Muscle of arm (tissue), 14 donors: ENCODE measurements at places on chromosomes 16 and 17. TPM values are rescaled to one million over a fixed set of nuclear protein-coding genes. Genes with fewer than 3 reads are reported as not detected.

DNA sequence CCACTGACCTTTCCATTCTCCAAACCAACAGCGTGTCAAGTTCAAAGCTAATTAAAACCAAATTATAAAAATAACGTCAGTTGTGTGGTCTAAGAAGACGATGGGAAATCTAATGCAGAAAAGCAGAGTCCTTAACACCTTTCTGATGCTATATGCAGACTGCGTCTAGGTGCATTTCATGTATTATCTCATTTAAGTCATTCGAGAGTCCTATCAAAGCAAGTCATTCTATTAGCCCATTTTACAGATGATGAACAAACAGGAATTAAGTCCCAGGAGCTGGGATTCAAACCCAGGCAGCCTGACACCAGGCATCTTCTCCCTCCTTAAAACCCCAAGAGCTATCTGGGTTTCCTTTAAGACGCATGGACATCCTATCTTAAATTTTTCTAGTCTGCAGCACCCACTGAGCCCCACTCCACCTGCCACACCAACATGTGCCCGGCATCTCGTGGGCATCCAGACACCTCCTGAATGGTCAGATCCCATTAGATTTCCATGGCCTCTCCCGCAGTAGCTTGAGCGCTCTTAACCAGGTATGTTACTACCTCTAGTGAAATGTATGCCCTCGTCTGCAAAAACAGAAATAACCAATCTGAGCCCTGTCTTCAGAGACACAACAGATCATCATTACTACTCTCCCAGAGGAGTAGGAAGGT is 115.1 kb downstream of the ZFHX3 start:
- no peak for DNase-seq

- DNase-seq, result no peak
Measured at GRCh38 chr17:59327121-59327980, 4.1 kb upstream of the YPEL2 start.

- no peak for DNase-seq
Measured at GRCh38 chr16:72829846-72830775, 217.8 kb downstream of the ZFHX3 start.

GRCh38 chr16:48608452-48608851 is 1.5 kb downstream of the N4BP1 start:
- DNase-seq, result no peak

DNA sequence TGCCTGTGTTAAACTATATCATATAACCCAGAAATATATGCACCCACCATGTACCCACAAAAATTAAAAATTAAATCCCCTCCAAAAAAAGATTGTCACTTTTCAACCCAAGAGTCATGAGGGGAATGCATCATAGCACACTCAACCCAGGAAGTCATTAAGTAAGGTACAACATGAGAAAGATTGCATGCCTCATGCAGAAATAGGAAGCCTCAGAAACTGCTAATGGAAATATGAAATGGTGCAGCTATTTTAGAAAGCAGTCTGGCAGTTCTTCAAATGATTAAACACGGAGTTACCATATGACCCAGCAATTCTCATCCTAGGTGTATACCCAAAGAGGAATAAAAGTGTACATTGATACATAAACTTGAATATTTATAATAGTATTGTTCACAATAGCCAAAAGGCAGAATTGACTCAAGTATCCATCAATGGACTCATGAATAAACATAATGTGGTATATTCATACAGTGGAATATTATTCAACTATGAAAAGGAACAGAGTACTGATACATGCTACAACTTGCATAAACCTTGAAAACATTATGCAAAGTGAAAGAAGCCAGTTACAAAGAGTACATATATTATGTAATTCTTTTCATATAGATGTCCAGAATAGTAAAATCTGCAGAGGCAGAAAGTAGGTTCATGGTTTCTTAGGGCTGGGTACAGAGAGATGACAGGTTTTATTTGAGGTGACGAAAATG is 70.4 kb downstream of the TMEM100 start:
- no peak for DNase-seq

GRCh38 chr17:43367737-43368242 is 31.0 kb upstream of the ARL4D start:
- peak; percentile 89 for DNase-seq

- DNase-seq, result no peak
Measured at GRCh38 chr16:75288596-75289120, 37.2 kb upstream of the BCAR1 start.

Gene TNRC6A
- polyA plus RNA-seq, result 33.8 TPM

Gene TBC1D3H
- polyA plus RNA-seq, result not detected

Gene APOBR
- polyA plus RNA-seq, result 0.57 TPM
